Bone marrow (tissue), 2 donors: ENCODE measurements at places on chromosomes 12 and 14.

GRCh38 chr12:22986997-22987396, 362.0 kb downstream of the ETNK1 start:
- DNase-seq = no peak

DNA sequence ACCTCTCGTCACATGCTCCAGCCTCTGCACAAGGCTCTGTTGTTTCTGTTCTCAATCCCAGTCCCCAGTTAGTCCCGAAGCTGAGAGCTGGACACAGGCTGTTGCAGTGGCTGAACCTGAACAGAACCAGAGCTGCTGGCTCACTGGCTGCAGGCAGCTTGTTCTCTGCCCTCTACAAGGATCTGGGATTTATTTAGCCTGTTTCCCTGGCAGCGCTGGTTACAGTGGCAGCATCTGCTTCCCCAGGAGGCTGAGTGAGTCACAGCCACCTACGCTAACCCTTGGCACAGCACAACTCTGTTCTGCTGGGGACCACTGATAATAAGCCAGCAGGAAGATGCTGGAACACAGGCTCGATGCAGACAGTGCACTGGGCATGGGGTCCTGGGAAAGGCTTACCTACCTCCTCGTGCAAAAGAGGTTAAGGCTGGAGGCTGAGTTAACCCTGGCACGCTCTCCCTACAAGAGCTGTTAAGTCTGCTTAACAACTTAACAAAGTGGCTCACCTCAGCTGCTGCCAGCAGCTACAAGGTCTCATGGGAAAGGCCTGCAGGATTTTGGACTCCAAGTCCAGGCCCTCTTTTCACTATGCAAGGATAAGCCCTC, 299.6 kb downstream of the PCNX1 start:
- DNase-seq = no peak

GRCh38 chr12:27747111-27747820, 32.8 kb upstream of the KLHL42 start:
- no peak for DNase-seq

GRCh38 chr12:123973552-123974341, 732 bp downstream of the ZNF664 start:
- DNase-seq = no peak

DNA sequence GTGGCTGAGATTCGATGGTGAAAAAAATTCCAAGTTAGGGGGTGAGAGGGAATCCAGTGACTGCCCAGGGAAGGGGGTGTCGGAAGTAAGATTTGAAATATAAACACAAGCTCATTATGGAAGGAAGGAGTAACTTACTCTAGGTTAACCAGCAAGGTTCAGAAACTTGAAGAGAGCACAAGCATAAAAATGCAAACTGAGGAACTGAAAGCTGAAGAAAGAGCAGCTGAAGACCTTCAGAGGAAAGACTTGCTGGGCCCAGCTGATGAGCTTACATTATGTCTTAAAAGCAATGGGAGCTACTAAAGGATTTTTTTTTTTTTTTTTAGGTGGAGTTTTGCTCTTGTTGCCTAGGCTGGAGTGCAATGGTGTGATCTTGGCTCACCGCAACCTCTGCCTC, 189.7 kb upstream of the GRIN2B start:
- no peak for DNase-seq

DNA sequence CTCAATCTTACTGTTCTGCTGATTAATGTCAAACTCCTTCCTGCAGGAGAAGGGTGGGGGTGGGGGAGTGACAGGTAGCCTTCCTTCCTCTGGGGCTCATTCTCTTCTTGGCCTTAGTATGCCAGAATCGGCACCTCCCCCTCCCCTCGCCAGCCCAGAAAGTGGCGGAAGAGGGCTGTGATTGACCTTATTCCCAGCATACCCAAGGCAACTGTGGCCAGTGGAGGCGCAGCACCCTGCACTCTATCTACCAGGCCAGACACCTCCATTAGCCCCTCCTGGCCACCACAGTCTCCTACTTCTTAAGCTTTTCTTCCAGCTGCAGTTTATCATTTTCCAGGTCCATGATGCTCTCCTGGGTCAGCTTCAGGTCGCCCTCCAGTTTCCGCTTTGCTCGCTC, 15.5 kb downstream of the MYH6 start:
- DNase-seq = no peak

- no peak for DNase-seq
These were observed 47.4 kb upstream of the C14orf180 start for GRCh38 chr14:104532191-104532555.

DNA sequence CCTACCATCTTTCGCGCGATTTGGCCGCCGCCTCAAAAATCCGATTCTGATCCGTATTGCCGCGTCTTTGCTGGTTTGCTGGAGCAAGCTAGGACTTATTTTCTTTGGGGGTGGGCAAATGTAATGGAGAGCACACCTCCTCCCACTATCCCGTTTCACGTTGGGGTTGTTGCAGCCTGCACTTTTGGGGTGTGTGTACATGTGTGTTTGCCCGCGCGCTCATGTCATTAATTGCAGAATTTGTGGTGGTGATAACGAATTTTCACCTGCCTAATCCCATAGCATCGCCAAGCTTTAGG, 657 bp downstream of the METAP2 start:
- no peak for DNase-seq

DNA sequence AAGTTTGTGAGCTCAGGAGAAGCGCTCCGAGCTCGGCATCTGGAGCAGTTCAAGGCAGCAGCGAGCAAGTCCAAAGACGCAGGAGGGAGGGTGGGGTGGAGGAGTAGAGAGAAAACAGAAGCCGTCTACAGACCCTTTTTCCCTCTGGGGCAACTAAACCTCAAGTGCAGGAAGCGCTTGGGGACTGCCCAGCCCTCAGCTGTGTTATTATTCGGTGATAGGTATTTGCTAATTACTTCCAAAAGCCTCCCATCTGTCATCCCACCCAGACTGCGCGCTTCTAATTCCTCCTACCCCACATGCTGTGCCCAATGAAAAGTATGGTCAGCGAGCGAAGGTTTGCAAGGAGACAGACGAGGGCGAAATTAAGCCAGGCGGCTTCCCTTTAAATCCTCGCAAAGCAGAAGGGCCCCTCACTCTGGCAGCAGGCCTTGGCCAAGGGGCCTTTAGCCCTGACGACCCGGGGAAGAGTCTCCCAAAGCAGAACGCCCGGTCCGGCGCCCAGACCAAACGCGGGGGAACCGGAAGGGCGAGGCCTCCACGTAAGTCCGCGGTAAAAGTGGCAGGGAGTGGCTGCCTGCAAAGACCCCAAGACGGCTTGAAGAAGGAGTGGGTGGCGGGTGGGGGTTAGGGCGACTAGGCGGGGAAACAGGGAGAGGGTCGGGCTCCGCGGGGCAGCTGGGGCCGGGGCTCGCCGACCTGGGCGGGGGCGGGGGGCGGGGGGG, 507 bp upstream of the CD9 start:
- DNase-seq = no peak

- DNase-seq = no peak
These were observed 412 bp upstream of the TEP1 start for GRCh38 chr14:20413744-20414082.

DNA sequence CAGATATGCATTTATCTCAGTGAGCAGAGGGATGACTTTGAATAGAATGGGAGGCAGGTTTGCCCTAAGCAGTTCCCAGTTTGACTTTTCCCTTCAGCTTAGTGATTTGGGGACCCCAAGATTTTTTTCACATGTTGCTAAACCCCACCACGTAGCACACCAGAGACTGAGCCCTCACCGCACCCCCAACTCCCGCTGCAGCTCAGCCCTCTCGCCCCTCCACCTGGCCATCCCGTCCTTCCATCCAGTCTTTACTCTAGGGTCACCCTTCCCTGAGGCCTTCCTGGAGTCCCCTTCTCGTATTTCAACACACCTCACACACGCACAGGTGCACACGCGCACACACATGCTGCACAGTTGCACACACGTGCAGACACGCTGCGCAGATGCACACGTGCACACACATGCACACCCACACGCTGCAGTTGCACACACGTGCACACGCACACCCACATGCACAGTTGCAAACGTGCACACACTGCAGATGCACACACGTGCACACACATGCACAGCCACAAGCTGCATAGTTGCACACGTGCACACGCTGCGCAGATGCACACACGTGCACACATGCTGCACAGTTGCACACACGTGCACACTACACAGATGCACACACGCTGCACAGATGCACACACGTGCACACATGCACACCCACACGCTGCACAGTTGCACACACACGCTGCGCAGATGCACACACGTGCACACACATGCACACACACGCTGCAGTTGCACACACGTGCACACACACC, 30.0 kb downstream of the HSP90AA1 start:
- DNase-seq = no peak

GRCh38 chr12:122318607-122319605, 52.6 kb upstream of the VPS33A start:
- DNase-seq = no peak

DNA sequence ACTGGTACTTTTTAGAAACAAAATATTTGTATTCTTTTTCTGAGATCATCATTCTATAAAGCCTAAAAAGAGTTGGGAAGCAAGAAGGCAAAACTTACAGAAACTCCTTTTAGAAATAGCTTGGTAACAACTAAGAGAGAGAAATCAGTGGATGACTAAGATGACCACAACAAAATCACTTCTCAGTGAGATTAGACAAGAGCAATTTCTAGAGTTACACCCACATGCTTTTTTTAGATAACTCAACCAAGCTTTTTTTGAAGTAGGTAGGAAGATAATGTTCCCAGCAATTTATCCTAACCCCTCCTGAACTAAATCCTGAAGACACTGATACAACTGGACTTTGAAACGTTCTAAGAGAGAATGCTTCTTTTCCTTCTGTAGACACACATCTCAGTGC, 576.4 kb downstream of the SLC6A15 start:
- DNase-seq = no peak

- DNase-seq = no peak
These were observed 14.1 kb downstream of the CYP46A1 start for GRCh38 chr14:99698236-99698635.

- DNase-seq = no peak
These were observed 831.5 kb downstream of the GALC start for GRCh38 chr14:87161502-87161901.

- no peak for DNase-seq
These were observed 146.9 kb downstream of the BCL11B start for GRCh38 chr14:99125113-99125512.

DNA sequence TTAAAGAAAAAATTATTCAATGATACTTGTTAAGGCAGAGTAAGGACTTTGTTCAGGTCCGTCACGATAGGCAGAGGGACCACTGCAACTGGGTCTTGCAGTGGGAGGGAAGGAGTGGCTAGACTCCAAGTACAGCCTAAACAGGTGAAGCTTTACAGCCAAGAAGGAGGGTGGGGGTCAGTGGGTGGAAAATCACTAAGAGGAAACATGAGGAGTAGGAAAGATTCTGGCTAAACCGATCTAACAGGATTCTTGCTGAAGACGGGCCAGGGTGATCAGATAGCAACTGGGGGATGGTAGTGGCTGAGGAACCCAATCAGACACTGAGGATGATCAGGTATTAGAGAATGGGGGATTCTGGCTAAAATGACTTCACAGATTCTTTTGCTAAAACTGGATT, 100.2 kb downstream of the TTC7B start:
- DNase-seq = no peak

GRCh38 chr14:69932391-69932790, 53.2 kb downstream of the SMOC1 start:
- no peak for DNase-seq

DNA sequence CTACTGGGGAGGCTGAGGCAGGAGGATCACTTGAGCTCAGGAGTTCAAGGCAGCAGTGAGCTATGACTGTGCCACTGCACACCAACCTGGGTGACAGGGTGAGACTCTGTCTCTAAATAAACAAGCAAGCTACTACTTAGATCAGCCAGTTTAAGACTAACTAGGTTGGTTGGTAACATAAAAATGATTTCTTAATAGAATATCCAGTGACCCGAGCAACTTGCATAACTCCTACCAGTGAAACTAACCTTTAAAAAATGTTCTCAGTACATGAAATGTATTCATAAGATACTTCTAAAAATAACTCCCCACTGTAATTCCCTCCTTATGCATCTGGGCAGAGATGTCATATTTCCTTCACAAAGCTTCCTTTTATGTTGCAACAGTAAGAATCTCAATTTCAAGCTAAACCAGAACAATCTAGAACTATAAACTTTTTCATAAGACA, 15.9 kb downstream of the TAOK3 start:
- DNase-seq = no peak

- no peak for DNase-seq
These were observed 79.2 kb downstream of the HECTD4 start for GRCh38 chr12:112303004-112303403.

DNA sequence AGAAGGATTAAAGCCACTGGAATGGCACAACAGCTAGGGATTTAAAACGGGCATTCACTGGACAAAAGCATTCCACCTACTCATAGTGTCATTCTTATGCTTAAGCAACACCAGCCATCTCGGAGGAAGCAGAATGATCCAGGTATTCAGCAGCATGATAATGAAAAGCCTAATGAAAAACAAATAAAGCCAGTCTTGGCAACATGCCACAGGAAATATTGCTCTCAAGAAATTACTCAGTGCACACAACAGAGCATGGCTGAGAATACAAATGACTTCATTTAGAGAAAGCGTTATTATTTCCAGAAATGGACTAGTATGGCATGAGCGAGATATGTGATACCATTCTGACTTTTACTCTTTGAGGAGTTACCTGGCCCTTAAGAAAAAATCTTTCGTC, 442.2 kb downstream of the APAF1 start:
- no peak for DNase-seq

GRCh38 chr14:86533834-86534233, 1003.9 kb downstream of the FLRT2 start:
- DNase-seq = no peak

DNA sequence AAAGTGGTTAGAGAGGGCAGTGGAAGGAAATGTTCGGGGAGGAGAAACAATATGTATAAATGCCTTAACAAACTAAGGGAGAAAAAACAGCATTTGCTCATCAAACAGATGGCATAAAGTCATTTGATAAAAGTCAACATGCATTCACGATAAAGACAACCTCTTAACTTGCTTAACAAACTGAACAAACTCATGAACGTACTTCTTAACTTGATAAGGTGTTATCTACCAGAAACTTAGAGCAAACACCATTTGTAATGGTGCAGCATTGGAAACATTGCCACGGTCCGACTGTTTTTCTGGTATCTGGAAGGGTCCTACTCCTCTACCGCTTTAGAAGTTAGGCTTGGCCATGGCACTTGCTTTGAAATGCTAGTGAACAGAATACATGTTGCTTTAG, 4.2 kb upstream of the RPS6KL1 start:
- DNase-seq = no peak

GRCh38 chr12:54002915-54003389, 3.0 kb downstream of the HOXC9 start:
- no peak for DNase-seq

DNA sequence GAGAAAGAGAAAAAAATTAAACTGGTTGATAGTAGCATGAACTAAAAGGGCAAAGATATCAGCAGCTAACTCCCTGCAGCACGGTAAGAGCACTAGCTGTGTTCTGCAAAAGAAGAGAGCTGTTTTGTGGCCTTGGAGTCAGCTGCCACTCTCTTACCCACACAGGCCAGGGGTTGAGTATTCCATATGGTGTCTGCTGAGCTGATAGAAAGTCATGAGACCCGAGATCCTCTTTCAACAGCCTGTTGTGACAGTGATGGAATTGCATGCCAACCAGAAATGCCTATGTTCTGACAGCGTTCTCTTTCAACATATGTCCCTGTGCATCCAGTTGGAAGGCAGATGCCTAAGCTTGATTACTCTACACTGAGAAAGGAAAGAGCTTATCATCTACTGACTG, 39.9 kb downstream of the TMTC1 start:
- no peak for DNase-seq
